ENCODE measurements at places on chromosomes 4 and X. TPM values are rescaled to one million over a fixed set of nuclear protein-coding genes. Genes with fewer than 3 reads are reported as not detected.

The MAGEC1 gene
- polyA plus RNA-seq = not detected

DNA sequence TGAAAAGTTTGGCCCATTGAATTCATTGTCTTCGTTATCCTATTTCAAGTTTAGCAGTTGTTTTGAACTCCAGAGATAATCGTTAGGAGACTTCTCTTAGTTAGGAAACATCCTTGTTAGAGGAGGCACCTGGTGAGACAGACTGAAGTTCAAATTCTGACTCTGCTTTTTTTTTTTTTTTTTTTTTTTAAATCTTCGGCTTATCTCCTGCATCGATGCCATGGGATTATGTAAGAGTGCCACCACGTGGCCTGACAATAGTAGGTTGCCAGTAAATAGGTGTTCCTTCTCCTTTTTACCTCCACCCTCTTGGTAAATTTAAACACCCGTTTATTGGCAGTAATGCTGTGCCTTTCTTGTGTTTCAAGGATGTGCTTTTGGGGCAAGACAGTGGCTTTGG lies 149.3 kb downstream of the SOWAHB start:
- H3K4me1 ChIP-seq = no peaks in the 10 kb centered on the region
- DNase-seq = no peak
- H3K36me3 ChIP-seq = no peaks in the 10 kb centered on the region
- H3K27me3 ChIP-seq = peaks cover 24% of the 10 kb centered on the region

The GYPE gene
- polyA plus RNA-seq = not detected

GRCh38 chrX:41452565-41453356 lies 5.6 kb downstream of the NYX start:
- H3K27me3 ChIP-seq = peaks cover 4% of the 10 kb centered on the region
- peaks cover 1% of the 10 kb centered on the region for H3K4me1 ChIP-seq
- H3K4me3 ChIP-seq = no peak overlapping the region
- DNase-seq = no peak

Data from immature natural killer cell (primary cell).